Fibroblast of skin of left biceps (primary cell): ENCODE measurements at places on chromosomes 13 and 19.

GRCh38 chr19:40519352-40520322, 52.8 kb downstream of the SPTBN4 start:
- no peak for DNase-seq

DNA sequence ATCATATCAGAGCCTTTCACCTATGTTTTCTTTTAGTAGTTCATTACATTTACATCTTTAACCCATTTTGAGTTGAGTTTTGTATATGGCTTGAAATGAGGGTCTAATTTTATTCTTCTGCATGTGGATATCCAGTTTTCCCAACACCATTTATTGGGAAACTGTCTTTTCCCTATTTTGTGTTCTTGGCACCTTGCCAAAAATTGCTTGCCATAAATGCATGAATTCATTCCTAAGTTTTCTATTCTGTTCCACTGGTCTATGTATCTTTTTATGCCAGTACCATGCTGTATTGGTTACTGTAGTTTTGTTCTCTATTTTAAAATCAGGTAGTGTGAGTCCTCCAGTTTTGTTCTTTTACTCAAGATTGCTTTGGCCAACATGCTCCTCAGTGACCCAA, 144.0 kb upstream of the OBI1 start:
- DNase-seq = no peak

DNA sequence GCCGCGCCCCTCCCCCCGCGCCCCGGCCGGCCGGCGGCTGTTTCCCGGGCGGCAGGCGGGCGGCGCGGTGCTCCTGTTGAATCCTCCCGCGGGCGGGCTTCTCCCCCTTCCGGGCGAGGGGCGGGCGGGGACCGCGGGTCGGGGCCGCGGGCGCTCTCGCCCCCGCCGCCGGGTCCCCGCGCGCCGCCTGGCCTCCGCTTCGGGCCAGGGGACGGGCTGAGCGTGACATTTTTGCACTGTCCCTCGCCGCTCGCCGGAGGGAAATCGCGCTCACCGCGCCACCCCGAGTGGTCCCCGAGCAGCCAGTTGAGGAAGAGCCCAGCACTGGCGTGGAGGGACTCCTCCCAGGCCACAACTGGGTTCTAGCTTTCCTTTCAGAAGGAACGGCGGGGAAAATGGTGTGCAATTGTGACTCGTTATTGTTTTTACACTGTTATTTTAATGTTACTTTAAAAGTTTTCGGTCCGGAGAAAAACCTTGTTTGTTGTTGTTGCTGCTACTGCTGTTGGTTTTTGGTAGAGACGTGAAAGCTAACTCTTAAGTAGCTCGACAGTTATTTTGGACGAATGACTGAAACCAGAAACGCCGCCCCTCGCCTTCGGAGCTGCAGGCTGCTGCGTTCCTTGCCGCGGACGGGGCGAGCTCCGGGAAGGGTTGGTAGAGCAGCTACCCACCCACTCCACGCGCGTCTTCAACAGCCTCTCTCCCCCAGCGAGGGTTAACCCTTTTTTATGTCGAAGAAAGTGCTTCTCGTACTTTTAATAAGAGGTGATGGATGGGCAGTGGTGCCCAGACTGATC, 959 bp downstream of the PDS5B start:
- peak; percentile 12 for DNase-seq

- no peak for DNase-seq
Observed at GRCh38 chr13:98416408-98416807, 160.5 kb downstream of the STK24 start.

GRCh38 chr19:46838160-46838559, 12.5 kb downstream of the AP2S1 start:
- DNase-seq = no peak

DNA sequence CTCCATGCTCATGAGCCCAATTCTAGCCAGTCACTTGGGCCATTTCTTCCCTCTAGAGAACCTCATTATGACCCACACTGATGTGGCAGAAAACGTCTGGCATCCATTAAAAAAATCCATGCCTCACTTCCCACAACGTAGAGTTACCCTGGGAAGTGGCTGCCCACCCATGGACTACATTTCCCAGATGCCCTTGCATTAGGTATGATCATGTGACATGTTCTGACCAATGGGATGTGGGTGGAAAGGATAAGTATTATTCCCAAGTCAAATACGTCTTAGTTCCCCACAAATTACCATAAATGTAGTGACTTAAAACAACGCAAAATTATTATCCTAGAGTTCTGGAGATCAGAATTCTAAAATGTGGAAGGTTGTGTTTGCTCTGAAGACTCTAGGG, 47.9 kb upstream of the ZNRF4 start:
- DNase-seq = no peak
